Activated CD4-positive, alpha-beta T cell treated with anti-CD3 and anti-CD28 coated beads, Interleukin-2, amount 10 ng/mL, durations not matched to agents 24 days and 14 days (primary cell): ENCODE measurements at places on chromosomes 4 and X. TPM values are rescaled to one million over a fixed set of nuclear protein-coding genes. Genes with fewer than 3 reads are reported as not detected.

Gene CACNA1F
- 0.07 and 0.14 TPM in 2 replicates for total RNA-seq

Gene FGB
- not detected in 2 replicates for total RNA-seq

Gene INTS6L
- total RNA-seq, result 30.6 and 35.7 TPM in 2 replicates

Gene MAGEA2B
- total RNA-seq, result not detected in 2 replicates

Gene NLGN4X
- not detected in 2 replicates for total RNA-seq

DNA sequence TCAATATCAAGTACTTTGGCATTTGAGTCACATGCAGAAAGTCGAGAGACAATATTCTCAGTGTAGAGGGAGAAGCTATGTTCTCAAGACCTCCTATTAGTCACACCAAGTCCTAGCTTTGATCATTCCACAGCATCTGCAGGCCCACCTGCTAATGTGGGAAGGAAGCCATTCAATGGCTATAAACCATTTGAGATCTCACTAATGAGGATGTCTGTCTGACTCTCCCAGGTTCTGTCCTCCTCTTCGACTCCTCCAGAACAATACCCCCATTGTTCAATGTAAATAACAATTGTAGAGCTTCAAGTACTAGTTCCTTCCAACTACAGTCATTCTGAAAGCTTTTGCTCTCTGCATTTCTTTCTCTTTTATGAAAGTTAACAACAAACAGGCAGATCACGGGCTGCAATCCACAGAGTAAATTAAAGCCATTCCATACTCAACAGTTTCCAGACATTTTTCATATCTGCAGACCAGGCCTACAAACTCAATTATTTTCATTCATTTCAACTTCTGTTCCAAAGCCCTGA lies 140.2 kb upstream of the EDNRA start:
- H3K4me3 ChIP-seq, result no peak overlapping the region
- DNase-seq, result no peak
- no peak overlapping the region for H3K27ac ChIP-seq
- no peaks in the 10 kb centered on the region for H3K4me1 ChIP-seq
- H3K27me3 ChIP-seq, result no peaks in the 10 kb centered on the region

GRCh38 chr4:148200960-148201359 lies 241.3 kb downstream of the NR3C2 start:
- no peaks in the 10 kb centered on the region for H3K36me3 ChIP-seq
- no peaks in the 10 kb centered on the region for H3K27me3 ChIP-seq
- no peak for DNase-seq
- no peak overlapping the region for H3K4me3 ChIP-seq

DNA sequence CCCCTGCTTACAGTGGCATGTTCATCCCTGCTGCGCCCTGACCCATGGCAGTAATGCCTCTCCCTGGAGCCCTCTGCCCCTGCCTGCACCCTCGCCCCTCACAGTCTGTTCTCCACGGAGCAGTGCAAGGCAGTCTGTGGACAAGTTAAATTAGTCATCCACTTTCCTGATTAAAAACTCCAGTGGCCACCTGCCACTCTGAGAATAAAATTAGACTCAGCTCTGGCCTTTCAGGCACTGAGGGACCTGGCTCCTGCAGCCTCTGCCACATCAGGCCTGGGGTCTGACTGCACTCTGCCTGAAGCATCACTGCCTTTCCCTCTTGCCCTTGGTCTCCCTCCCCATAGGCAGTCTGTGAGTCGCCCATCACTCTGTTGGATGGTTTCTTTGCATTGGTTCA lies 53.6 kb downstream of the GRK4 start:
- no peaks in the 10 kb centered on the region for H3K36me3 ChIP-seq
- H3K4me1 ChIP-seq, result peaks cover 11% of the 10 kb centered on the region
- peaks cover 6% of the 10 kb centered on the region for H3K27me3 ChIP-seq
- no peak overlapping the region for H3K27ac ChIP-seq

GRCh38 chrX:11757397-11757718 lies 679 bp upstream of the MSL3 start:
- no peak for DNase-seq
- peak overlapping the region; percentile 37 for H3K27ac ChIP-seq
- peaks cover 16% of the 10 kb centered on the region for H3K4me1 ChIP-seq
- peaks cover 26% of the 10 kb centered on the region for H3K27me3 ChIP-seq

DNA sequence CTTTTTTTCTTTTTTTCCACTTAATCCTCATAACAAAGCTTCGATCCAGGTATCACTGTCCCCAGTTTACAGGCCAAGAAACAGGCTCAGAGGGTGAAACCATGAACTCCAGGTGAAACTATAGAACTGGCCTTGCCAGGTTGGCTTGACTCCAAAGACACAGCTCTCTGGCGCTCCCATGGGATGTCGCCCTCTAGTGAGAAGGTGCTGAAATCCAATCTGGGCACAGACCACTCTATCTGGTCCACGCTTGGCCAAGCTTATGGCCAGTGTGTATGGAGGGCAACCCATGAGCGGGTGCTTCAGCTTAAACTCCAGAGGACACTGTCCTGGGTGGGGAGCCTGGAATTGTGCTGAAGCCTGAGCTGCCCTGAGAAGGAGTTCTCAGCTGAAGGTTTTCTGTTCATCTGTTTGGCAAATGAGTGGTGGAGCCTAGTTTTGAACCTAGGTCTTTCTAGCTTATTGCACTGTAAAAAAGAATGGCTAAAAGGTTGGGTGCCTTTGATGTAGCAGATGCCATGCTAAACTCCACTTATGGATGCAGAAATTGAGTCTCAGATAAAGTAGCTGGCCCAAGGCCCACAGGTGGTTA lies 70.5 kb downstream of the SEL1L3 start:
- H3K27ac ChIP-seq, result no peak overlapping the region
- DNase-seq, result no peak
- no peak overlapping the region for H3K4me3 ChIP-seq
- H3K27me3 ChIP-seq, result no peaks in the 10 kb centered on the region

GRCh38 chr4:180521181-180521580 lies 1722.0 kb upstream of the TENM3 start:
- H3K4me3 ChIP-seq, result no peak overlapping the region
- no peaks in the 10 kb centered on the region for H3K4me1 ChIP-seq
- H3K36me3 ChIP-seq, result no peaks in the 10 kb centered on the region
- H3K27ac ChIP-seq, result no peak overlapping the region
- no peak for DNase-seq
